ENCODE measurements at places on chromosomes 5 and 9.

- DNase-seq = no peak
Observed at GRCh38 chr9:80787636-80788035, 901.7 kb downstream of the TLE1 start.

GRCh38 chr9:91188719-91189590, 172.8 kb downstream of the AUH start:
- DNase-seq = no peak

- no peak for DNase-seq
Observed at GRCh38 chr5:66538531-66538930, 57.7 kb upstream of the MAST4 start.

DNA sequence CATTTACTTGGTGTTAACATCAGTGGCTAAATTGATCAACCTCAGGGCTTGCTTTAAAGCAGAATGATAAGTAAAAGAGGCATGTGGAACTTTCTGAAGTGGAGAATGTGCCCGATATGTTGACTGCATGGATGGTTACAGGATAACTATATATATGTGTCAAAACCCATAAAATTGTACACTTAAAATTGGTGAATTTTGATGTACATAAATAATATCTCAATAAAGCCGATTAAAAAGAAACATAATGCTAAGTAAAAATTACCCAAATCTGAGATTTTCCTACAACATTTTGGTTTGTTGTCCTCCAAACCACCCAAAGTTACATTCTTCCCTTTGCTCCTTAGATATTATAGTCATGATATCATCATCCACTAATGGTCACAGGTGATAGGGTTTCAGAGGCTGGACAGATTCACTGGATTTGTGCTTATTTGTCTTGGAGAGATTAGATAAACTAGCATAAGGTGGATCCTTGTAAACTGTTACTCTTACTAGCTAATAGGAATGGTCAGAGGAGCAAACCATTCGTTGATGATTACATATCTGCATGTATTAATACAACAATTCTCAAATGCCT, 119.7 kb upstream of the RPS23 start:
- no peak for DNase-seq

DNA sequence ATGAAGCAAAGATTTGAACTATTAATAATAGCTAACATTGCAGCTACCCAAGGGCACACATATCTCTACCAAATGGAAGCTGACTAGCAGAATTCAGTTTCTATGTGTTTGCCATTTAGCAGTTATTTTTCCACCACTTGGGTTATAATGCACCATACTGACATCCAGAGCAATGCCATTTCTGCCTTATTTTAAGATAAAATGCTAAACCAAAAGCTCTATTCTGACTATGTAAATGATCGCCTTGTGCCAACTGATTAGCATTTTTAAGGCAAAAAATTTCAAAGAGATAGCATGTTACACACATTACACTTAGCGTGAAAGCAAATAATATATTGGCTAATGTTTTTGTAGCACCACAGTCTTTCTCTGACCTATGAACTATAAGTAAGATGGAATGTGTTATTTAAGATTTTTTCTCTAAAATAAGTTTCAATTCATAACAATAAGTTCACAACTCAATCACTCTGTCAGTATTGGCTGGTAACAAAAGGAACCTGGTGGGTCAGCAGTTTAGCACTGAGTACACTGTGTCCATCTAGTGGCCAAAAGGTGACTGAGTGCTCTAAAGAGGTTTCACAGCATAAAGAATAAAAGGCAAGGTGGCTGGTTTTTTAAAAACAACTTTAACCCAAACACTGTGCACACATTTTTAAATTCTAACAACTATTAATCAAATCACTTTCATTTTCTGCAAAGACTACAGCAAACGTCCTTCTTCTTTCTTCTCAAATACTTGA, 443.5 kb downstream of the PDE4D start:
- no peak for DNase-seq

DNA sequence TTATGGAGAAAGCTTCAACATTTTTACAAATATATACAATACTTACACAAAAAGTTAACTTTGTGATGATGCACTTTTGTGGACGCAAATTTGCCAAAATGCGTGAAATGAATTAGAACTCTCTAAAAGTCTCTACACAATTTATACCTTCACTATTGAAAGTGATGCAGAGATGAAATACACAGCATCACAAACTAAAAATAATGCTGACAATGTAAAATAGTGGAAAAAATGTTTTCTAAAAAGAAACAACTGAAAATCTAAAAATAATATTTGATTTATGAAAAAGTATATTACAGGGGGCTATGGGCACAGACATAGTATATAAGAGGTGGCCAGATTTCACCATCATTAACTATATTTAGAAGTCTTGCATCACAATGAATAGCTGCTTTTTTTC, 188.8 kb downstream of the ADCY2 start:
- DNase-seq = no peak

DNA sequence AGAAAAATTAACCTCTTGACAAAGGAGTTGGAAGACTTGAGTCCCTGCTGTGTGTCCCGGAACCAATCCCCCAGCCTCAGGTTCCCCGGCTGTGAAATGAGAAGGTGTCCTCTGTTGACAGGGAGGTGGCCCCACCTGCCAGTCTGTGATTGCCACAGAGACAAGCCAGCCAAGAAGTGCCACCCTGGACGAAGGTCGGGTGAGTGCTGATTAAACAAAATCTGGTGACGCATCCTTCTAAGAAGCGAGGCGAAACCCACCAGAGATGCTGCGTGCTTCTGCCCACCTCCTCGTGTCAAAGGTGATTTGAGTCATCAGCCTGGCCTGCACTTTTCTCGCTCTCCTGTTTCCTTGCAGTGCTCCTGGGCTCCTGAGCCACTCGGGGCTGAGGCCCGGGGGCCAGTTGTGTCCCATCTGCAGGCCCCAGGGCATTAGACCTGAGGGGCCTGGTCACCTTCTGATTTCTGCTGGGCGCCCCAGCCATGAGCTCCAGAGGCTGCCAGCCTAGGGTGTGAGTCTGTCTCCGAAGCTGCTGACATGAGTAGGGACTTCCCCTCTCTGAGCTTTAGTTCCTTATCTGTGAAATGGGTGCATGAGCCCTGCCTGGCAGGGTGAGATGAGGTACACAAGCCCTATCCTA, 28.7 kb downstream of the NEK6 start:
- no peak for DNase-seq

GRCh38 chr5:141121563-141121962, at the start of gene PCDHB4:
PCDHB4 (plus strand) TSS chr5:141121818; CDS start chr5:141121999, 181 bp downstream.
- DNase-seq = no peak

- DNase-seq = no peak
Observed at GRCh38 chr9:13661014-13661413, 381.5 kb upstream of the MPDZ start.

- DNase-seq = no peak
Observed at GRCh38 chr9:105760053-105760452, 65.7 kb downstream of the TMEM38B start.

- no peak for DNase-seq
Observed at GRCh38 chr9:88925481-88925880, 65.8 kb upstream of the S1PR3 start.

DNA sequence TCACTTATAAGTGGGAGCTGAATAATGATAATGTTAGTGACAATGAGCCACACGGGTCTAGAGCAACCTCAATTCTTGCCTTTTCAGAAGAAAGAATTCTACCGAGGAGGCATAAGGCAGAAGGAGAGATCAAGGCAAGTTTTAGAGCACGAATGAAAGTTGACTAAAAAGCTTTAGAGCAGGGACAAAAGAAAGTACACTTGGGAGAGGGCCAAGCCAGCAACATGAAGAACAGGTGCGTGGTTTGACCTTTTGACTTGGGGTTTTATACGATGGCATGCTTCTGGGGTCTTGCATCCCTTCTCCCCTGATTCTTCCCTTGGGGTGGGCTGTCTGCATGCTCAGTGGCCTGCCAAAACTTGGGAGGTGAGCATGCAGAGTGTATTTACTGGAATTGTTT, 12.5 kb upstream of the OXCT1 start:
- DNase-seq = no peak

DNA sequence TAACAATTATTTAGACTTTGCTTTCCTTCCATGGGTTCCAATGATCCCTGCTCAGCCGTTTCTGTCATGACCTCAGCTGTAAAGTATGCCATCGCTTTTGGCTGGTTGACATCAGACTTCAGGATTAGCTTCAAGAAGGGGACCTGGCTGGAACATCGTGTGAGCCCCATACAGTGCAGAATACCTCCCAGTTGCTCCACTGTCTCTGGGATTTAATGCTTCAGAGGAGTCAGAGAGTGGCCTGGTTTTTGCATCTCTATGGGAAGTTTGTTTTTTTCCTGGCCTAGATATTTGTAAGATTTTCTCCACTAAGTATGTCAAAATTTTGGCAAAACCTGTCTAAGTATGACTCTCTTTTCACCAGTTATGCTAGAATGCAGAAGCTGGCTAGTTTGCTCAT, 216.9 kb downstream of the GABBR2 start:
- DNase-seq = no peak

DNA sequence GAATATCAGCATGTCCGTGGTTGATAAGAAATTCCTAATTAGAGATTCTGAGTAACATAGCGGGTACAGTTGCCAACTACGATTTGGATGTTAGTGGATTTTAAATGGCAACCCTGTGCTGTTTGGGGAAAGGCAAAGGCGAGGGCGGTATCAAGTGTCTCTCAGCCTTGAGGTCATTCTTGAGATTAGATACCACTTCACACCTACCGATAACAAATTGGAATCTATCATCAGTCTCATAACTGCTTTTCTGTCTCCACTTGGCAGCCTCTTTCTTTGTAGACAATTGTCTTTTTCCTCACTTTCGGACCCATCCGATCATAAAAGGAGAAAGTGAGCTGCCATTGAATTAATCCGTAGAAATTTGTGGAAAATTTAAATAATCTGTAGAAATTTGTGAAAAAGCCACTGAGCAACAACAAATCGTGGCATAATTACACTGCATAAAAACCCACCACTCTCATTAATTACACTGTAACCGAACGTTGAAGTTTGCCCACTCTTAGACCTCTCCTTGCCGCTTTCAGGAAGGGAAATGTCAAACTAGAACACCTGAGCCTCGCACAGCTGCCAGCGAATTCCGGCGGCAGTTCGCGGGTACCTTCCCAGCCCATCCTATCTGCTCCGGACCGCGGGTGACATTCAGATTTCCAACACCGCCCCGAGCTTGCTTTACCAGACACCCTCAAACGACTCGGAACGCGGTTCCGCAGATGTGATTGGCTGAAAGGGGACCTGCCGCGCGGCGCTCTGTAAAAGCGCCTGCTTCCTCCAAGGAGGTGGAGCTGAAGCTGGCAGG, 849 bp upstream of the RGMB start:
- DNase-seq = no peak

- no peak for DNase-seq
Observed at GRCh38 chr5:62268792-62269191, 37.2 kb upstream of the KIF2A start.

- no peak for DNase-seq
Observed at GRCh38 chr5:76732405-76733048, 16.6 kb downstream of the F2R start.

GRCh38 chr9:85339338-85339737, 402.4 kb downstream of the AGTPBP1 start:
- DNase-seq = no peak

DNA sequence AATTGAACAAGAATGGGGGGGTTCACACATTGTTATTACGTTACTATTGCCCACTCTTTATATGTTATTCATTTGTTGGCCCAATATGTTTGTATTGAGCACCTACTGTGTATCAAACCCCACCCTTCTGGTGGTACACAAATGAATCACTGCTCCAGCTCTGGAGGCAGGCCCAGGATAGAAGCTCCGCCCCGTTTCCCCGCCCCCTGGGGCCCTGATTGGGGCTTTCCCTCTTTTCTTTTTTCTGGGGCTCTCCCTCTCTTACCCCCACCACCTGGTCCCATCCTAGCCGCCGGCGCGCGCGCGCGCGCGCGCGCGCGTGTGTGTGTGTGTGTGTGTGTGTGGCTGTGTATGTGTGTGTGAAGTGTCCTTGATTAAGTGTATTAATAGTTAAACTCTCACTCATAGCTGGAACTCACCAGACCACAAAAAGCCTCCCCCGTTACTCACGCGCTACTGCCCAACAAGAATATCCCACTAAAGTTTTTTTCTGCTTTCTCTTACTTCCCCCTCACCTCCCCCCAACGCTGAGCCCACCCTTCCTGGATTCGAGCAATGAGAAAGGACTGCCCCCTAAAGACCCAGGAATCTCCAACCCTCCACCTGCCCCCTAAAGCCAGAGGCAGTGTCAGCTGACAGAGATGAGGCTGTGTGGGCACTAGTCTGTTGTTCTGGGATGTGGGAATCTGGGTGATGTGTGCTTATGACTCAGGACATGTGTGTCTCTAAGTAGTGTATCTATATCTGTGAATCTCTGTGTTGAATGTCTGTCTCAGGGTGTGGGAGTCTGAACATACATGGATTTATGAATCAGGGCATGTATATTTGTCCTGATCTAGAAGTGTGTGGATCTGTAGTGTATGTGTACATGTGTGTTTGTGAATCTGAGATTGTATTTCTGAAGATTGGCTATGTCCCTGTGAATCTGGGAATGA, 4.0 kb downstream of the CXXC5 start:
- no peak for DNase-seq

- peak; percentile 72 for DNase-seq
Observed at GRCh38 chr5:773517-774264, 10.8 kb downstream of the ZDHHC11B start.

DNA sequence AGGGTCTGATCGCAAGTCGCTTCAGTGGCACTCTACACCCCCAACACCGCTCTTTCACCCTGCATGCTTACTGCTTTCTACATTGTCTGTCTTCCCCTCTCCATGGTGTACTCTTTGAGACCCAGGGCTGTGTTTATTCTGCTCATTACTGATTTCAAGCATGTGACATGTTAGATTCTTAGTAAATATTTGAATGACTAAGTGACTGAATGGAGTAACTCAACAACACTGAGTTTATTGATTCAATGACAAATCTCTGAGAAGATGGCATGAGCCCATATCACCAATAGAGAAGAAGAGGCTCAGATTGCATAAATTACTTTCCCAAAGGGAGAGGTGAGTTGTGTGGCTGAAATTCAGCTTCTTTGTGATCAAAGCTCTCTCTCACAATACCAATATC, 89.7 kb upstream of the OSMR start:
- DNase-seq = no peak
